ENCODE measurements at places on chromosomes 12 and 14.

- DNase-seq, result peak; percentile 39
Measured at GRCh38 chr12:6539314-6539682, 5.0 kb downstream of the GAPDH start.

DNA sequence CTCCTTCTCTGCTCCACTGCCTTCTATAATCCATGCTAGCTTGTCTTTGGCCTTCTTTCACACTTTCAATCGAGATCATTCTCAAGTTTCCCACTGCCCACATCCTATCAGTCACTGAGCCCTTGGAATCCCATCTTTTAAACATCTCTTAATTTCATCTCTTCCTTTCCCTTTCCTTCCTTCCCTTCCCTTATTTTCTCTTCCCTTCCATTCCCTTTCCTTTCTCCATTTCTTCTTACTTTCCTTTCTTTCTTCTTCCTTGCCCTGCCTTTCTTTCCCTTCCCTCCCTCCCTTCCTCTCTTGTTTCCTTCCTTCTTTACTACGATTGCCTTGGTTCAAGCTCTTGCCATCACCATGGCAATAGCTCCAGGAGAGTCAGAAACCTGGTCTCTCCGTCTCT lies 183.8 kb downstream of the EMP1 start:
- DNase-seq, result no peak

DNA sequence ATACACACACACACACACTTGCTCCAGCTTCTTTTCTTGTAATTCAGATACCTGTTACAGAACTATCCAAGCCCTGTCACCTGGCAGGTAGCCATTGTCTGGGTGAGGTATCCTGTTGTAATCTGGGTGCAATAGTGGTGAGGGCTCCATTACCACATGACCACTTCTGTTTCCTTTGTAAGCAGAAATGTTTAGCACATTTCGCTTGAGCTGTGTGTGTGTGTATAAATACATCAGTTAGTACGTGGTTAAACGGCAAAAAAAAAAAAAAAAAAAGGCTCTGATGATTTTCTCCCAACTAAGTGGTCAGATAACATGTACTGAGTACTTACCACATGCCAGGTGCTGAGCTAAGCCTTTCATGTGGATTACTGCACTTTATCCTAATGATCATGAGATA lies 129.3 kb upstream of the SSTR1 start:
- DNase-seq, result no peak

DNA sequence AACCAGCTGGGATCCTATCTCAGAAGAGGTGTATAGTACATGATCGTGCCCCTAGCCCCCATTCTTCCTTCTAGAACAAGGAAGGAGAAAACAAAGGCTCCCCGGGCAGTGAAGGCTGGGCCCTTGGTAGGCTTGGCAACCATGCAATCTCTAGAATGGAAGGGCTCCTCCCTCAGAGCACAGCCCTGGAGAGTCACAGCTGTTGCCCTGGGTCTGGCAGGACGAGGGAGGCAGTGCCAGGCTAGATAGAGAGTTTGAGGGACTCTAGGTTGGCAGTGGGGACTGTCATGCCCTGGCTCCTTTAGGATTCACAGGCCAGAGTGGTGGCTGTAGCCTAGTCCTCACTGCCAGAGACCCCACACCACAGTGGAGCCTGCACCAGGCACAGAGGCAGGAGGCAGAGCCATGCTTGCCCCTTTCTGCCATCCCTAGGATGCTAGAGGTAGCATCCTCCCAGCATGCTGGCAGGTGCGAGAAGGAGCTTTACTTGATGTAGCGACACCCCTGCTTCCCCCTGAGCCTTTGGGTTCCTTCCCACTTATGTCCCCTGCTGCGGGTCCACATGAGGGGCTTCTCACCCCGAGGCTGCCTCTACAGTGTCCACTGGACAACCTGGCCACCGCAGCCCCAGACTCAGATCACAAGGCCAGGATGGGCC lies 33.4 kb upstream of the CIPC start:
- DNase-seq, result no peak
